Non-pigmented ciliary epithelial cell (primary cell): ENCODE measurements at places on chromosomes 5 and 9.

DNA sequence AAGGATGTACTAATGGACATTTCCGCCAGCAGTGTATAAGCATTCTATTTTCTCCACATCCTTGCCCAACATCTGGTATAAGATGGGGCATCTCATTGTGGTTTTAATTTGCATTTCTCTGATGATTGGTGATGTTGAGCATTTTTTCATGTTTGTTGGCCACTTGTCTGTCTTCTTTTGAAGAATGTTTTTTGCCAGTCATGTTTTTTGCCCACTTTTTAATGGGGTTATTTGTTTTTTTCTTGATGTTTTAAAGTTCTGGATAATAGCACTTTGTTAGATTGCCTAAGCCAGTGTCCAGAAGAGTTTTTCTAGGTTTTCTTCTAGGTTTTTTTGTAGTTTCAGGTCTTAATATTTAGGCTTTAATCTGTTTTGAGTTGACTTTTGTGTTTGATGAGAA is 31.7 kb downstream of the RAD23B start:
- DNase-seq, result no peak

- DNase-seq, result no peak
Measured at GRCh38 chr5:59128646-59129290, 545.9 kb downstream of the RAB3C start.

GRCh38 chr9:135167849-135168655 is 80.6 kb downstream of the OLFM1 start:
- no peak for DNase-seq

DNA sequence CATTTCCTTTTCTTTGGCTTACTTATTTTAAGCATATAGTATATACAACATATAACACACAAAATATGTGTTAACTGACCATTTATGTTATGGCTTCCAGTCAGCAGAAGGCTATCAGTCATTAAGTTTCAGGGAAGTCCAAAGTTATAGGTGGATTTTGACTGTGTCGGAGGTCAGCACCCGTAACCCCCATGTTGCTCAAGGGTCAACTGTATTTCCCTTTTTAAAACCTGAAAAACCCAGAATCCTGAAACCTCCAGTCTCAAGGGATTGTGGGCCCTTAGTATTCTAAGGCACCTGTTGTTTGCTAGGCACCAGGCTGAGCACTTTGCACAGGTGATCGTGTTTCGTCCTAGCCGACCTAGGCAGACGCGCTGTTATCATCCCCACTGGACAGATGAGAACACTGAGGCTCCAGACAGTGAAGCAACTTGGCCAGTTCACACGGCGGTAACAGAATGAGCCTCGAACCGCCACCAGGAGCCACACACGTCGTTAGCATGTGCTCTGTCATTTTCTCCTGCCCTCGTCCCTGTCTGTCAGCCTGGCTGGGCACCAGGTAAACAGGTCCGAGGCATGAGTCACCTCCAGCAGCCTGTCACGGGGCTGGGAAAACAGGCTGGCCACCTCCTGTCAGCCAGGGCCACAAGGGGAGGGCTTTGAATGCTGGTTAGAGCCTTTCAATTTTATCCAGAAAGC is 39.9 kb downstream of the DUSP1 start:
- DNase-seq, result no peak

DNA sequence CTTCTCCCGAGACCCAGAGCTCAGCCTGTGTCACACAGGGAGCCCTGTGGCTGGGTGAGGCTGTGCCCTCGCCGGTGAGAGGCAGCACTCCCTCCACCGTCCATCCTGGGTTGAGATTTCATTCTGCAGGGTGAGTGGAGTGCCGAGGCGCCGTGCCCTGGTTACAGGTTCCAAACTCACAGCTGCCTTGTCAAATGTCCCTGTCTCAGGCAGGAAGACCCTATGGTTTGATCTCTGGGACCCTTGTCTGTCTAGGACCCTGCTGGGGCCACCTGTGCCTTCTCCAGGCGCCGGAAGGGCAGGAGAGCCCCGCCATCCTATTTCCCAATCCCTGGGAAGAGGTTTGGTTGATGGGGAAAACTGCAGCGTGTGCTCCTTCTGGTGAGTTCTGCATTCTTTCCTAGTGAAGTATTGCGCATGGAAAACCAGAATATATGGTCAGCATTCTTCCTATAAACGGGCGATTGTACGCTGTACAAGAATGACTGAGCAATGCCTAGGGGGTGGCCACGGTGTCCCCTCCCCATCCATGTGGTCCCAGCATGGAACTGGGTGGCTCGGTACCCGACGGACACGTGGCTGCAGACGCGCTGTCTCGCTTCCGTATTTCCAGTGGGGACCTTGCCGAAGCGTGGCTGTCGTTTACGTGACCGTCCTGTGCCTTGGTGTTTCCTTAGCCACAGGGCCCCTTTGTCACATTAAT is 95.9 kb upstream of the COL5A1 start:
- no peak for DNase-seq

- no peak for DNase-seq
Measured at GRCh38 chr5:38871058-38871605, 25.3 kb downstream of the OSMR start.

DNA sequence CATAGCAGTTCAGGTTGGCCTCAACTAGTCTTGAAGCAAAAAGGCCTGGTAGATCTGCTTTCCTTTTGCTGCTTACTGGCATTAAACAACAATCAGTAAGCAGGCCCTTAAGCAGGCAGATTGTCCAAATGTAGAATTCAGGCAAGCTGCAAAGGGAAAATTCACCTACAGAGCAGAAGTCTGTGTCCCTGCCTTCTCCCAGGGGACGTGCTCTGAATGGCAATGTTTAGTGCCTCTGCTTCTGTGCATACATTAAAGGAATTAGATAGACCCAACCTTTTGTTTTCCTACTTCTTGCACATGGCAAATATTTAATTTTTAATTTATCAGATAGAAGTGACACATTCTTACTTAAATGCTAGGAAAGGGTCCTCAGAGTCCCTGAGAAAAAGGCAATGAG is 328.8 kb upstream of the PIK3R1 start:
- no peak for DNase-seq

DNA sequence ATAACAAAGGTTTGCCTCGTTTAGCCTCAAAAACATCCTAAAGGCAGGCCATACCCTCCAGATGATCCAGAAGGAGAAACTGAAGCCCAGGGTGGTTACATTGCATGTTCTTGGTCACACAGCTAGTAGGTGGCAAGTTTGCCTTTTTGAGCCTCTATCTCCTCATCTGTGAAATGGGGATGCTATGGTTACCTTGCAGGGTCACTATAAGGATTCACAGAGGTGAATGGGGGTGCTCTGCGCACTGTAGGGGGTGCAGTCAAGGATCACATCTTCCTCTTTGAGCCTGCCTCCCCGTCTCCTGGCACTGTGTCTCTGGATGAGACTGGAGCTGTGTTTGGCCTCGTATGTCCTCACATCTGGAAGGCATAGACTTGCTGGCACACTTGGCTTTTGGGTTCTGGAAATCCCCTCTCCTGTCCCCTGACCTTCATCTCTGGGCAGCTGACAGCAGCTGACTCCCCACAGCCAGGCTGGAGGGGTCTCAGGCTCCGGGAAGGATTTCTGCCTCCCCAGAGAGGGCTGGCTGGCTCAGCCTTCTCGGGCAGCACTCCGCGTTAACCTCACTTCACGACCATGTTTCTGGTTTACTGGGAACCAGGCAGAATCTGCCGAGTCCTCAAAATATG is 167.7 kb downstream of the RGS3 start:
- DNase-seq, result no peak

GRCh38 chr9:3521966-3522365 is 3.8 kb downstream of the RFX3 start:
- no peak for DNase-seq

DNA sequence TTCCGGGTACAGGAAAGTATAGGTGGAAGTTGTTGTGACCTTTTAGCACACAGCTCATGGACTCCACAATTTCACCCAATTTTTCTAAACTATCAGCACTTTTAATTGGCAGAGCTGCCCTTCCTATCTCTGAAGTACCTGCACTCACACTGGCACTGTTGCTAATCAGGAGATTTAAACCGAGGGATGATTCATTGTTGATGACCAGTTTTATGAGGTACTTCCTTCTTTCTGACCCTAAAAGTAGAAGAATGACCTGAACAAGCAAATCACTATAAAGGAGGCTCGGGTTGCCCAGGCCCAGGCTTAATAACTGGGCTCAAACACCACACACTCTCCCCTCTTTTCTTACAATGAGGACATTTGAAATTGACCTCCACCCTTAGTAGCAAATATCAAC is 105.9 kb downstream of the KCNN2 start:
- DNase-seq, result no peak

- DNase-seq, result no peak
Measured at GRCh38 chr5:112010475-112010874, 253.5 kb upstream of the NREP start.

DNA sequence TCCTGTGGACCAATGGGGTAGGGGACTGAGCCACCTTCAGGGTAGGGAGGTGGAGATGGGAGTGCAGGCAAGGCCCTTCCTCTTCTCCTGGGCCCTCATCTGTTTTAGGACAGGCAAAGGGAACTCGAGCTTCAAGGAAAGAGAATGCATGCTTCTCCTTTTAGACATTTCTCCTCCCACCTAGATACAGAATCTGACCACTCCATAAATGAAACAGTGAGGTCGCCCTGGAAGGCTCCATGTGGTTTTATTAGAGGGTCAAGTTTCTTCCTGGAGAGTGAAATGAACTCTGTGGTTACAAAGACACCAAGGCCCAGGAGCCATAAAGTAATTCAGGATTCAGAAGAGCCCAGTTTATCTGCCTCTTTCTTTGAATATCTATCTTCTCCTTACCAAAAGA is 14.9 kb downstream of the LHFPL2 start:
- no peak for DNase-seq

GRCh38 chr9:123302348-123303214 is 34.2 kb upstream of the STRBP start:
- DNase-seq, result no peak

- no peak for DNase-seq
Measured at GRCh38 chr5:73507062-73507461, 8.8 kb downstream of the BTF3 start.

DNA sequence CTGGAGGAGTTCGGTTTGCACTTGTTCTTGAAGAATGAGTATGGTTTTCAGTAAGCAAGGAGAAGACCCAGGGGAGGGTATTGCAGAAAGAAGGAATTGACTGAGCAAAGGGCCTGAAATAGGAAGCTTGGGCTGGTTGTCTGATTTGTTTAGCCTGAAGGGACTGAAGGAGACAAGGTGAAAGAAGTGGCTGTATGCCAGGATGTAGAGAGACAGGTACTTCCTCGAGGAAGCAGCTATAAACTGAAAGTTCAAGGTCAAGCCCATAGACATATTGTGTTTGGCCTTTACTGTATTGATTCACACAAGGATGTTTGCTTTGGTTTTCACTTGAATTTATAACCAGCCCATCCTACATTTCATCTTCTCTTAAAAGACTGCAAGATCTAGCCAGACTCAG is 183.1 kb downstream of the PALM2AKAP2 start:
- no peak for DNase-seq

GRCh38 chr9:27496135-27496504 is 28.0 kb upstream of the IFNK start:
- DNase-seq, result no peak

DNA sequence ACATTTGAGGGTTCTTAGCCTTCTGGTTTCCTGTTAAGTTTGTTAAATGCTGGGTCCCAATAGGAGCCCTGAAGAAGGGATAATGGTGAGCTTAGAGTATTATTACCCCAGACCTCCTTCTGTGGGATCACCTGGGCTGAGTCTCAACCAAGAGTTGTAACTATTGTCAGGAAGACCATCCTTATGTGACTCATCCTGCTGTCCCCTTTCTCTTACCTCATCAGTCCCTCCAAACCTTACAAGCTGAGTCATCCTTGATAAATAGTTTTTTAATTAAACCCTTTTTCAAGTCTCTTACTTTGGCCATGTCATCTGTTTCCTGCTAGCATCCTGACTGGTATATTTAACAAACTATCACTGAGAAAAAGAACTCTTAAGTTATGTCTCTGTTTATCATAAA is 502.8 kb downstream of the LRRC70 start:
- no peak for DNase-seq

DNA sequence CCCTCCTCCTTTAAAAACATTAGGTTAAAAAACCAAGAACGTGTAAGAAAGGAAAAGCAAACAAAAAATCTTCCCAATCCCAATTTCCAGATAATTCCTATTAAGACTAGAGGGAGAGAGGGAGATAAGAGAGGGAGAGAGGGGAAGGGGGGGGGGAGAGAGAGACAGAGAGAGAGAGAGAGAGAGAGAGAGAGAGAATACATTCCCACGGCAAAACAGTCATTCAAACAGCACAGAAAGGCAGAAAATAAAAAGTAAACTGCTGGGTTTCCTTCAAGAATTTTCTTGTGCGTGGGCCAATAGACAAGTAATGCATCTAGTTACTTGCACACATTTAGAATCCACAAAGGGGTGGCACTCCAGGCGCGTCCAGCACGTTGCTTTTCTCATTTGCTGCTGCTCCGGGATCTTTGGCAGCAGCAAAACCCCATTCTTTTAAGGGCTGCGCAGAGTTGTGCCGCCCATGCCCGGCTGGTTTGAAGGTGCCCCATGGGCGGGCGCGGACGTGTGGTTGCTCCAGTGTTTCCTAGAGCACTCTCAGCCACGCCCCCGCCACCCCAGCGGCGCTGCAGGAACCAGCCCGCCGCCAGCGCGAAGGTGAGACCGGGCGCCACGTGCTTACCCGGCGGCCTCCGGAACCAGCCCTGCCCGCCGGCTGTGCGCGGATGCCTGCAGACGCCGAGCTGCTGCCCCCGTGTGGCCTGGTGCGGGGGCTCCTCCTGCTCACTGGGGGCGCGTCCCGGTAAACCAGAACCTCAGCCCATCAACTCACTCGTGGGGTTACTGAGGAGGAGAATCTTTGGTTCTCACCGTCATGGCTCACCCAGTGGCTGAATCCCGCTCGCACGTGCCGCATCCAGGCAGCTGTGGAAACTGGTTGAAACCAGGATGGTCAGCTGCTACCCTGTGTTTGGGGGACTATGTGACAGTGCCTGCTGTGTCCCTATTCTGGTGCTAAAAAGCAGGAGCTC is 44.6 kb downstream of the STC2 start:
- no peak for DNase-seq

- DNase-seq, result no peak
Measured at GRCh38 chr5:131413605-131414559, 150.0 kb downstream of the CDC42SE2 start.

- no peak for DNase-seq
Measured at GRCh38 chr5:8905021-8905420, 640.9 kb downstream of the SEMA5A start.

- peak; percentile 38 for DNase-seq
Measured at GRCh38 chr9:84261070-84261746, 79.3 kb downstream of the SLC28A3 start.

- no peak for DNase-seq
Measured at GRCh38 chr5:92496545-92496944, 1084.5 kb downstream of the NR2F1-AS1 start.

DNA sequence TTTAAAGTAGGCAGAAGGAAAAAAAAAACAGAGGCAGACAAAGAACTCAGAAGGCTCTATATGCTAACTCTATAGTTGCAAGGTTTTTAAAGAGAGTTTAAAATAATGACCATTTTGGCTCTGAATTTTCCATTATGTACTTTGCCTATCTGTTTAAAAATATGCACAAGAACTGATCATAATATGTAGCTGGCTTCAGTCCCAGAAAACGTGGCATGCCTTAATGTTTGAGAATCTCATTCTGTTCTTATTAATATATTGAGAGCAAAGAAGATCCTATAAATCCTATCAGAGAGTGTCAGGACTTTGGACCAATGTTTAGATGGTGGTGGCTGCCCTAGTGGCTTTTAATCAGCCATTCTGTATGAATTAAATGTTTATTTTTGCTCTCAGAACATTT is 121.5 kb downstream of the JMY start:
- DNase-seq, result no peak
